ENCODE measurements at places on chromosomes 1 and 21.

- peak; percentile 87 for DNase-seq
These were observed 17.3 kb downstream of the NOC2L start for GRCh38 chr1:941588-942383.

DNA sequence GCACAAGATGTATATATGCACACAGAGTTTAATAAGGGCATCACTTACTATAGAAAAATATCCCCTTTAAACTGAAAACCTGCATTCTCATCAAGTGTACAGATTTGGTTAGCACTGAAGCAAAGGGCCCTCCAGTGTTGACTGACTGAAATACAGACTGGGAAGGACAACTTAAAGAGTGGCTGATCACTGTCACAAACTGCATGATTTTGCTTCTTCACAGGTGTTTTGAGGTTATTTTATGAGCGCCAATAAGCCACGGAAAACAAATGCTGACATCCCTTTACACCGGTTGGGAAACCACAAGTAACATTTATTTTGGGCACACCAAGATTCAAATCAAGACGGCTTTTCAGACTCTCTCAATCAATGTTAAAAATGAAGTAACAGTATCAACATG lies 30.9 kb upstream of the RAP1GAP start:
- DNase-seq = no peak

GRCh38 chr1:19889656-19890055 lies 7.5 kb downstream of the OTUD3 start:
- DNase-seq = no peak

- no peak for DNase-seq
These were observed 29.1 kb downstream of the DNAJC11 start for GRCh38 chr1:6672558-6672957.

GRCh38 chr1:22236166-22236565 lies 93.3 kb upstream of the WNT4 start:
- DNase-seq = no peak

DNA sequence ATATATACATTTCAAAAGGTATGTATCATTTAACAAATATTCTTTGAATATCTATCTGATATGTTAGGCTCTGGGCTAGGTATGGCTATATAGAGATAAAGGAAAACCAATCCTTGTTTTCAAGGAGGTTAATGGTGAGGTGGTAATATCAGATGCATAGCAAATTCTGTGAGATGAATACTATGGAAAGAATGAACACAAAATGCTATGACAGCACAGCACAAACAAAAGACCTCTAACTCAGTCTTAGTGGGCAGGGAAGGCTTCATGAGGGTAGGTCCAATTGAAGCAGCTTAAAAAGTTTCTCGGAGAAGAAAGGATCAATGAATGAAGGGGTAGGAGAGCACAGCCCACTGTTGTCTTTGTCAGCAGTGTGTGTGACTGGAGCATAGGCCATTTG lies 27.2 kb downstream of the FASLG start:
- no peak for DNase-seq

DNA sequence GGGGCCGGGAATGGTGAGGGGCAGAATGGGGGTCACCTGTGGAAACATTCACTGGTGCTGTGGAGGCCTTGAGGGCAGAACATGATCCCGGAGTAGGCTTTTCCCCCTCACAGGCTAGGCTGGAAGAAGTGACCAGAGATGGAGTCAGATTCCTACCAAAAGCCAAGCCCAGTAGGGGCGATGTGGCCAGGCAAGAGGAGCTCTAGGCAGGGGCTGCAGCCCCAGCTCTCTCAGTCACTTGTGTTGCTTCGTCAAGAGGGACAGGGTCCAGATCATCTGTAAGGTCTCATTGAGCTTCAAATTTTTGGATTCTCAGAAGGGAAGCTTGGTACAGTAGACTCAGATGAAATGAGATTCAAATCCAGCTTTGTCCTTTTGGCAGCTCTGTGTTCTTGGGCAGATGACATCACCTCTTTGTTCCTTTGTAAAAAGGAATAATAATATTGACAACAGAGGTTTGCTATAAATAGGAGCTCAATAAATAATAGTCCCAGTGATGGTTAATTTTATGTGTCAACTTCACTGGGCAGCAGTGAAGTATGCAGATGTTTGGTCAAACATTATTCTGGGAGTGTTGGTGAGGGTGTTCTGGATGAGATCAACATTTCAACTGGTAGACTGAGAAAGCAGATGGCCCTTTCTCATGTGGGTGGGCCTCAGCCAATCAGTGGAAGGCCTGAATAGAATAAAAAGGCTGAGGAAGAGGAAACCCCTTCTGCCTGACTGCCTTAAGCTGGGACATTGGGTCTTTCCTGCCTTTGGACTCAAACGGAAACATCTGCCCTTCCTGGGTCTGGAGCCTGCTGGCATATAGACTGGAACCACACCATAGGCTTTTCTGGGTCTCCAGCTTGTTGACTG lies 324.7 kb upstream of the USP24 start:
- no peak for DNase-seq

DNA sequence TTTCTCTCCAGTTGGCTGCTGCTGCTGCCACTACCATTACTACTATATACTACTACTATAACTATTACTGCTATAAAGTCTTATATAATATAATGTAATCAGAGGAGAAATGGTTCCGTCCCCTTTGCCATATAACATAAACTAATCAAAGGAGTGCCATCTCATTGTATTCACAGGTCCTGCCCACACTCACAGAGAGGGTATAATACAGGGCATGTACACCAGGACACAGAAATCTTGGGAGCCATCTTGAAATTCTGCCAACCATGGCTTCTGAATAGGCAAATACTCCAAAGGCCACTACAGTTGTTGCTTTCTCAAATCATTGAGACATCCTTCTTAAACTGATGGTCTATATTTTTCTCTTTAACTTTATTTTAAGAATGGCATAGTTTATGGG lies 6.9 kb upstream of the ZRANB2 start:
- DNase-seq = no peak

DNA sequence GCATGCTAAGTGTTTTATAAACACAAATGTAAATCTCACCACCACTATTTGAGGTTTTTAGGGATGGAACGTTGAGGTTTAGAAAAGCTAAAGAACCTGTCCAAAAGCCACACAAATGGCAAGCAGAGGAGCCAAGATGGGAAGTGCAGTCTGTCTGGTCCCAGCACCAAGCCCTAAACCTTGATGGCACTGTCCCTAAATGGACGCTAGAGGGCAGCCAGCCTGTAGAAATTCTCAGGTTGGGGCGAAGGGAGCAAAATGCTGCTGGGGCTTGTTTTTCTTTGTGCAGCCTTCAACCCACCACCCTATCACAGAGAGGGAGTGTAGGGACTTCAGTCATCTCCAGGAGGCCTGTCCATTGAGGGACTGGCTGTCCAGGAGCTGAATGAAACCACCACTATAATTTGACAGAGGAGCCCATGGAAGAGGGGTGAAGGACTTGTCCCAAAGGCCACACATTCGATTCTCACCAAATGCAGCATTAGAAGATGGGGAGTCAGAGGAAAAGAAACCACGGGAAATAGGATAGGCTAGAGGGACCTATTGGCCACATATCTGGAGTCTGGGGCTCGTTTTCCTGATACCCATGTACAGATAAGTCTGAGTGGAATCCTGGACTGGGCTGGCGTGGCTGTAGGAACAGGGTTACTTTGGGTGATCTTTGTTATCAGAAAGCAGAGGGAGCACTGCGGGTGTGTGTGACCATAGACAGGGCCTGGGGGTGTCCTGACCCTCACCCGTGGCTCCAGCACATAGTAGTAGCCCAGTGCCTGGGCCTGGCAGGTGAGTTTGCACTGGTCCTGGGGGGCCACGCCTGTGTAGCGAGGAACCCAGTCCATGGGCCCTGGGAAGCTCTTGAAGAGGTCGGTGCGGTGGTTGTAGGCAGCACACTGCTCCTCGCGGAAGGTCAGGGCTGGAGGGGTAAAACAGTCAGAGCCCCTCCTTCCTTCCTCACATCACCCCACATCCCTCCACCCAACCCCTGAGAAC lies 6.1 kb downstream of the ADAMTS4 start:
- DNase-seq = peak; percentile 82

DNA sequence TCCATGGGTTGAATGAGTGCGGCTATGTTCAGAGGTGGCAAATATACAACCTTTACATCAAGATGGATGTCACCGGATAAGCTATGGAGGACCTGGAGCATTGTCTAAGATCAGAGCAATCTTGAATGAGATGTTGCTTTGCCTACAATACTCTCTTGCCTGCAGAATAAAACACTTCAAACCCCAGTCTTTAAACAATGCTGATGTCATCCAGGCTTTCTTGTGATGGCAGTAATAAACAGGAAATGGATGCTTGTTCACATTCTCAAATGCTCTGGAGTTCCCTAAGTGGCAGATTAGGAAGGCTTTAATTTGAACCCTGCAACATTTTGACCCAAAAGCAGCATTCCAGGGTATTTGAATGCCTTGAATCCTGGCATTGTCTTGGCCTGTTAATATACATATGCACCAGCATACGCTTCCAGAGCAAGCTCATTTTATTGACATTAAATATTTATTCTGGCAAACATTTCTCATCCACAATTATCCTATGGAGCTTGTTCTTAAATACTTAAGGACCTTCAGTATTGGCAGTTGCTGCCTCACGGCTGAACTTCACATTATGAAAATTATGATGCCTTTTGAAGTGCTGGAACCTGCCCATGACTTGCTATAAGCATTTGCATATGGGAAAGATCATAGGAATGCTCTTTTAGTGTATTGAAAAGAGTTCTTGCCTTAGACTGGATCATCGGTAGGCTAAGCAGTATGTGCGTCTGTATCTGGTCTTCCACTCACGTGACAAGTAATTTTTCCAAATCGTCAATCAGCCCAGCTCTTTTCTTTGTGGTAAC lies 422.7 kb downstream of the SIPA1L2 start:
- DNase-seq = no peak

DNA sequence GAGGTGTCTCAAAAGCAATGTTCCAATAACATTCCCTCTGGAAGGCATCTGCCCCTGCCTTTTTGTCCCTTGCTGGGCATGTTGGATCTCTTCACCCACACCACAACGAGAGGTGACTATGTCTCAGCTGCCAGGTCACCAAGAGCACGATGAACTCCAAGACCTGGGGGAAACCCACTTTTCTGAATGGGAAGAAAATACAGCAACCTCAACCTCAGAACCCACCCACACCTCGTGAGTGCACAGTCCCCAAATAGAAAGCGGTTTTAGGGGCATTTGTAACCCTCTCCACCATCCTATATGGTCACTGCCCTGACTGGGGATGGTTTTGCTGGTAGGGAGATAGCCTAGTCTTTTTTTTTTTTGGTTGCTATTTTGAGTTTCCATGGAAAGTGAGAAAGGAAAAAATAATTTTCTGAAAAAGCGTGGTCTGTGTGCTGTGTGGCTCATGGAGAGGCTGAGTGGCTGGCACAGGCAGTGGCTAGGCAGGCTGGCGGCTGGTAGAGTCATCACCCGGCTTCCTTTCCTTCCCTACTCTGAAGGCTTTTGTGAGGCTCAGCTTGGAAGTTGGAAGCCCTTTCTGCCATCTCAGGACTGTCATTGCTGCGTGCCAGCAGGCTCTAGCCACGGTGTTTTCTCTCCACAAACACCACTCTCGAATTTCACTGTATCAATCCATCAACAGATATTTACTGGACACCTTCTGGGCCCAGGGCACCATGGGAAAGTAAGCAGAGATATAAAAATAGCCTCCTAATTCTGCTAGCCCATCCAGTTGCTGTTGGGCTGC lies 15.8 kb downstream of the TSPAN2 start:
- DNase-seq = no peak

DNA sequence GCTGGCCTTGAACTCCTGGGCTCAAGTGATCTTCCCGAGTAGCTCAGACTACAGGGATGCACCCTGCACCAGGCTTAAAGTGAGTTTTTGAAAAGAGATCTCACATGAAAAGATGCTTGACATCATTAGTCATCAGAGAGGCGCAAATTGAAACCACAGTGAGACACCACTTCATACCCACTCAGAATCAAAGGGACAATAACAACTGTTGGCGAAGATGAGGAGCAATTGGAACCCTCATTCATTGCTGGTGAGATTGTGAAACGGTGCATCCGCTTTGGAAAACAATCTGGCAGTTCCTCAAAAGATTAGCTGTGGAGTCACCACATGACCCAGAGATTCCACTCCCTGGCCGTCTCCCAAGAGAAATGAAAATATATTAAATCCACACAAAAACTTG lies 122.3 kb downstream of the PGBD5 start:
- DNase-seq = no peak

DNA sequence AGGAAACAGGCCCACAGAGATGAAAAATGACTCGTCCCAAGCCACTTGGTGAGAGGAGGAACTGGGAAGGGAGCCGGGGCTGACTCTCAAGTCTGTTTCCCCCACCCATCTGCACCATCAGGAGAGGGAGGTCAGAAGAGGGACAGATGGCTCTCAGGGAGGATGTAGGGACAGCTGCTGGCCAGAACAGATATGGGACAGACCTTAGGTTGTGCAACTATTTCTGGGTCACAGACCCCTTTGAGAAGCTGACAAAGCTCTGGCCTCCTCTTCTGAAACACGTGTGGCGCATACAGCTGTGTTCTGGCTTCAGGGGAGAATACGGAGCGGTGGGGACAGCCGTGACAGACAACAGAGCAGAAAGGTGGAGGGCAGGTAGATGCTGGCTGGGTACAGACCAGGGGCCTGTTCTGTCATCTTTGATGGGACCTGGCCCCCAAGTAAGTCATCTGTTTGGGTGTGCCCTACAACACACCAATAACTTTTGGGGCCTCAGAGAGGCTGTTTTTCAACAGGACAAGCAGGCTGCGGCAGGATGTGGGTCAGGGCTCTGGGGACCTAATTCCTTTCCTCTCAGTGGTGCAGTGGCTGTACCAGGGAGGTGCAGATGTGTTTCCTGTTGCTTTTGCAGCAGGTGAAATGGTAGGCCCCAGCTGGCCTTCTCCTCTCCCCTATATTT lies 7.3 kb downstream of the SH3BGRL3 start:
- no peak for DNase-seq

- DNase-seq = no peak
These were observed 242.5 kb upstream of the SGIP1 start for GRCh38 chr1:66291531-66291864.

GRCh38 chr1:47669081-47669585 lies 231.3 kb downstream of the FOXD2 start:
- DNase-seq = no peak

DNA sequence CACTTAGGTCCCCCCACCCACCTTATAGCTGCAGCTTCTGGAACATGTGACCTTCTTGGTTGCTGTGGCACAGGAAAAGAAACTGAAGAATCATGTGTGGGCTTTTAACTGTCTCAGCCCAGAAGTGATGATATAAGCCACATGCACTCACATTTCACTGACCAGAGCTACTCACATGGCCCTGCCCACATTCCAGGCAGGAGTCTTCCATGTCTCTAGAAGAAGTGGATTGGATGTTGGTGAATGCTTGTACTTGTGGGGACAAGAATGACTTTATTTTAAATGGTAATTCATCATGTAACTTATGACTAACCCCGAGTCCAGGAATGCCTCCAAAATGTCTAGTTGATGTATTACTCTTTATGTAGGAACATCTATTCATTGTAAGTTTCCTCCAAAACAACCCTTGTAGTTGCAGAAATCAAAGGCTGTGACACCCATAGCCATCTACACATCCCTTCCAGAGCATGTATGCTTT lies 15.8 kb upstream of the CAMK1G start:
- no peak for DNase-seq

DNA sequence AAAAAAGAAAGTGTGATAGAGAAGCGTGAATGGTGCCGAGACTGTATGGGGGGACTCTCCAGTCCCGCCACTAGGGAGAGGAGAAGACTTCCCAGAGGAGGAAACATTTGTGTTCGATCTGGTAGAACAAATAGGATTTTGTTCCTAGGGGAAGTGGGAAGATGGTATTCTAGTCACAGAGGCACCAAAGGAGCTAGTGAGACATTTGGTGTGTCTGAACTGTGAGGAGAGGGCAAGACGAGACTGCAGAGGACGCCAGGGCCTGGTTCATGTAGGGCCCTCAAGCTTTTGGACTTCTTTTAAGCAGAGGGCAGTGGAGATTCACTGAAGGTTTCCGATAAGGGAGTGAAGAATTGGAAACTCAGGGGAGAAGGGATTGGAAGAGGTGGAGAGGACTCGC lies 2.9 kb downstream of the BTBD19 start:
- no peak for DNase-seq

Measured in HuH-7 (cell line).